ENCODE measurements at places on chromosomes 1 and 21. TPM values are rescaled to one million over a fixed set of nuclear protein-coding genes. Genes with fewer than 3 reads are reported as not detected.

- H3K4me1 ChIP-seq, result no peaks in the 10 kb centered on the region
- no peaks in the 10 kb centered on the region for H3K27me3 ChIP-seq
- no peak overlapping the region for H3K27ac ChIP-seq
- H3K36me3 ChIP-seq, result no peaks in the 10 kb centered on the region
- no peak for DNase-seq
- H3K4me3 ChIP-seq, result no peak overlapping the region
Observed at GRCh38 chr1:208917281-208917680, 666.2 kb upstream of the CAMK1G start.

- H3K4me1 ChIP-seq, result no peaks in the 10 kb centered on the region
- H3K27ac ChIP-seq, result no peak overlapping the region
- no peaks in the 10 kb centered on the region for H3K27me3 ChIP-seq
- H3K36me3 ChIP-seq, result no peaks in the 10 kb centered on the region
Observed at GRCh38 chr21:28614791-28615190, 377.9 kb downstream of the LTN1 start.

- peak; percentile 74 for DNase-seq
- H3K36me3 ChIP-seq, result peaks cover 7% of the 10 kb centered on the region
- H3K27ac ChIP-seq, result no peak overlapping the region
- no peak overlapping the region for H3K4me3 ChIP-seq
- no peaks in the 10 kb centered on the region for H3K4me1 ChIP-seq
Observed at GRCh38 chr1:15304708-15305467, 57.9 kb downstream of the FHAD1 start.

DNA sequence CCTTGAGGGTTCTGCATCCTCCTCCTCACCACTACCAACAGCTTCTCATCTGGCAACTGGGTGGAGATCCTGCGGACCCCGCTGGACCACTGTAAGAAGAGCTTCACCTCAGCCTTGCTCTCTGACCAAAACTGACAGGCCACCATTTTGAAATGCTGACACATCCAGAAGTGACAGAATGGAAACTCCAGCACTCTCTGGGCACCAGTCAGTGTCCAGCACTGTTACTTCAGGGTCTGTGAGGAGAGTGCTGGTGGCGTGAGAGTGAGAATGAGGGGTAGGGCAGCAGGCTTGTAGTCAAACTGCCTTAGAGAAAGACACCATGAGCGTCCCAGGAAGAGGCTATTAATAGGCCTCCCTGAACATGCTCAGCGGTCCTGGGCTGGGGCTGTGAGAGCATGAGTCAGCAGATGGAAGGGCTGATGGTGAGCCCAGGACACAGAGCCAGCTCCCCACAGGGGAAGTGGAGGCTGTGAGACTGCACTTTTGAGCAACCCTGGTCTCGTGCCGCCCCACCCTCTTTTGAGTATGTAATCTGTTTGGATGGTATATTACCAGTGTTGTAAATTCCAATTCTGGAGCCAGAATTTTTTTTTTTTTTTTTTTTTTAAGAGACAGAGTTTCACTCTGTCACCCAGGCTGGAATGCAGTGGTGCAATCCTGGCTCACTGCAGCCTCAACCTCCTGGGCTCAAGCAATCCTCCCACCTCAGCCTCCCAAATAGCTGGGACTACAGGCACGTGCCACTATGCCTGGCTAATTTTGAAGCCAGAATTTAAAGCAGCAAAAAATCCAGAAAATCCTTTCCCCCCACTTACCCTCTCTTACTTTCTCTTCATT is 34.4 kb upstream of the SLC30A1 start:
- H3K27me3 ChIP-seq, result no peaks in the 10 kb centered on the region
- no peaks in the 10 kb centered on the region for H3K4me1 ChIP-seq
- H3K4me3 ChIP-seq, result no peak overlapping the region
- H3K27ac ChIP-seq, result no peak overlapping the region
- no peaks in the 10 kb centered on the region for H3K36me3 ChIP-seq
- DNase-seq, result no peak

DNA sequence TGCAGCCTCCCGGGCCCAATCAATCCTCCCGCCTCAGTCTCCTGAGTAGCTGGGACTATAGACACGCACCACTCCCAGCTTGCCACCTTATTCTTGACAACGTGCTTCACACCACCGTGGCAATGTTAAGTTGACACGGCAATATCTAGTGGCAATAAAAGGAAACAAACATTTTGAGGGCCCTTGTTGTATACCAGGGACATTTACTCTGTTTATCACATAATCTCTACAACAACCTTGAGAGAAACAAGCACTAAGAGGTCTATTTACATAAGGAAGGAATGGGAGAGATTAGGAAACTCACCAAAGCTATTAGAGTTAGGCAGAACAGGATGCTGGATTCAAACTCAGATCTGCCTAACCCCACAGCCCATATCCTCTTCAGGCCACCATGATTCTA is 3.1 kb downstream of the KLHDC8A start:
- H3K27me3 ChIP-seq, result no peaks in the 10 kb centered on the region
- H3K27ac ChIP-seq, result no peak overlapping the region
- no peak overlapping the region for H3K4me3 ChIP-seq
- no peaks in the 10 kb centered on the region for H3K36me3 ChIP-seq

DNA sequence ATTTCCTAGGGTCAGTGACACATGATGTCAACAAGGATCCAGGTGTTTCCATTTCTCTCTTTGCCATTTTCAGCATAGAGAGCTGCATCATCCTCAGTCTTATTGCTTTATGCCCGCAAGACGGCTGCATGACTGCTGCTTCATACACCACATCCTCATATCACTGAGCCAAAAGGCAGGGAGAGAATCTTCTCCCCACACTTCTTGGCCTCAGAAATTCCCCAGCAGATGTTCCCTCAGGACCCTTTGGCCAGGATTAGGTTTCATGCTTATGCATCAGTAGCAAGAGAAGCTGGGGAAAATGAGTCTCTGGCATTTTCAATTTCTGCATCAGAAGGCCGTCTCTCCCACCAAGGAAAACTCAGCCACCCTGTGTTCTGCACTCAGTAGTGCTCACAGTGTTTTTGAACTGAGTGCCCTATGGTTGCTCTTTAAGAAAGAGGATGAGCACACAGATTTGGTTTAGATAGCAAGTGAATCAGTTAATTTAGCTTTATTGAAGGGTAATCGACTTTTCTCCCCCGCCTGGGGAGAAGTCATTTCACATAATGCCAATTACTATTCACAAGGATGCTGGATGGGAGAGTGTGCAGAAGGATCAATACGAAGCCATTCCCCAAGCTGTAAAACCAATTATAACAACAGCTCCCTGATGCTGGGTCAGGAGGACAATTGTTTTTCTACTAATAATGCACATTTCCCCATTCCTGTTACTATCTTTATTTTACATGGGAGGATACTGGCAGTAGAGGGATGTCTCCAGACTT is 360.2 kb downstream of the HHIPL2 start:
- H3K4me3 ChIP-seq, result no peak overlapping the region
- no peak overlapping the region for H3K27ac ChIP-seq
- no peaks in the 10 kb centered on the region for H3K27me3 ChIP-seq
- H3K36me3 ChIP-seq, result no peaks in the 10 kb centered on the region
- no peak for DNase-seq

GRCh38 chr21:43923391-43923790 is 58.4 kb downstream of the AGPAT3 start:
- no peak overlapping the region for H3K4me3 ChIP-seq
- peaks cover 3% of the 10 kb centered on the region for H3K4me1 ChIP-seq
- H3K36me3 ChIP-seq, result no peaks in the 10 kb centered on the region
- no peak for DNase-seq
- no peaks in the 10 kb centered on the region for H3K27me3 ChIP-seq
- H3K27ac ChIP-seq, result no peak overlapping the region

- H3K4me1 ChIP-seq, result peaks cover 2% of the 10 kb centered on the region
- no peak overlapping the region for H3K4me3 ChIP-seq
- no peaks in the 10 kb centered on the region for H3K36me3 ChIP-seq
- no peak for DNase-seq
Observed at GRCh38 chr1:89974256-89974655, 20.7 kb upstream of the ZNF326 start.

DNA sequence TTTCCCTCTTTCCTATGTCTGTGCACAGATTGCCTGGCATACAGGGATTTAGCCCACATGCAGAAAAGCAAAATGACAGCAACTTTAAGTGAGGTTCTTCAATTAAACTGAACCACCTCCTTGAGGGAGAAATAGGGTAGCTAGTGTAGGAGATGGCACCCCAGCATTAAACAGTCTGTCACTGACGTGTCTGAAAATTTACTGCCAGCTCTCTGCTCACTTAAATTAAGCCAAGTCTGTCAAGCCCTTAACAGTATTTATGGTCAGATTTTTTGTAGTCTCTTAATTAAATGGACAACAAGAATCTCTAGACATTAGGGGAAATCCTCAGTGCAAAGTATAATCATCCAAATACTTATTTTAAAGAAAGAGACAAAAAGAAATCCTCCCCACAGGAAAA is 696.5 kb upstream of the PTBP2 start:
- H3K4me1 ChIP-seq, result no peaks in the 10 kb centered on the region
- H3K27me3 ChIP-seq, result no peaks in the 10 kb centered on the region
- H3K4me3 ChIP-seq, result no peak overlapping the region
- DNase-seq, result no peak
- peaks cover 12% of the 10 kb centered on the region for H3K36me3 ChIP-seq

C1orf216 gene
- 11.7 TPM for total RNA-seq

RGS8 gene
- total RNA-seq, result 0.07 TPM

TNFAIP8L2 gene
- not detected for total RNA-seq

PTPN22 gene
- total RNA-seq, result not detected

LRRC71 gene
- not detected for total RNA-seq

GUCA2A gene
- total RNA-seq, result not detected

NBPF10 gene
- 0.50 TPM for total RNA-seq
